ENCODE measurements at places on chromosomes 16 and 17. TPM values are rescaled to one million over a fixed set of nuclear protein-coding genes. Genes with fewer than 3 reads are reported as not detected.

The LRRC75A gene
- total RNA-seq: 1.8 TPM

The SEPTIN1 gene
- not detected for total RNA-seq

The PLA2G10 gene
- total RNA-seq: not detected

The TBC1D3G gene
- not detected for total RNA-seq

The CD19 gene
- total RNA-seq: not detected

The TMC8 gene
- total RNA-seq: not detected

The CDK10 gene
- total RNA-seq: 54.9 TPM

The KRT36 gene
- total RNA-seq: not detected

The OTOA gene
- not detected for total RNA-seq
